Pulmonary artery endothelial cell (primary cell): ENCODE measurements at places on chromosomes 1 and 21. TPM values are rescaled to one million over a fixed set of nuclear protein-coding genes. Genes with fewer than 3 reads are reported as not detected.

The CA6 gene
- total RNA-seq: not detected in 2 replicates

The SPATA6 gene
- 1.6 and 2.7 TPM in 2 replicates for total RNA-seq

The NHLH1 gene
- total RNA-seq: under 0.01 TPM in 1 of 2 replicates, not detected in the other

The PADI3 gene
- 0.04 TPM in 1 of 2 replicates, not detected in the other for total RNA-seq

The KCNE1 gene
- 0.13 and 0.14 TPM in 2 replicates for total RNA-seq

The DENND2C gene
- total RNA-seq: 0.32 and 0.46 TPM in 2 replicates

The CD1D gene
- not detected in 2 replicates for total RNA-seq

The S100B gene
- total RNA-seq: not detected in 2 replicates

The CACNA1S gene
- not detected in 2 replicates for total RNA-seq

The RBM8A gene
- 129 and 198 TPM in 2 replicates for total RNA-seq
